ENCODE measurements at places on chromosomes 3 and 15. TPM values are rescaled to one million over a fixed set of nuclear protein-coding genes. Genes with fewer than 3 reads are reported as not detected.

GRCh38 chr3:66748175-66748876 is 247.5 kb upstream of the LRIG1 start:
- DNase-seq, result no peak

DNA sequence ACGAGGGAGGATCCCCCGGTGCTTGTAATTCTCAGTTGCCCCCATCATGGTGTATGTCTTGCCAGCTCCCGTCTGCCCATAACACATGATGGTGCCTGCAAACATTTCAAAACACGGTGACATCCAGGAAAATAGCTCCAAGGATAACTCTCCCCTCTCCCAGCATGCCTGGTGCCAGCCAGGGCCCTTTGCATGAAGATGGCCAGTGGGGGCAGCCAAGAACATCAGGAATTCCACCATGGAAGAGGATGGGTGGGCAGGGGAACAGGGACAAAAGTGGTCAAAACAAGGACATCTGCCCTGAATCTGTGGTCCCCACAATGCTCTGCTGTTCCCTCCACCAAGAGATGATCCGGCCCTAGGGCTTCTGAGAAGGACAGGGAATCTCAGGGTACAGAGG is 9.0 kb downstream of the KIF9 start:
- DNase-seq, result no peak

Gene MB21D2
- 25.1 TPM for total RNA-seq

- no peak for DNase-seq
These were observed 274.4 kb downstream of the PLCL2 start for GRCh38 chr3:17158941-17159682.

- DNase-seq, result no peak
These were observed at the start of gene BDH1 for GRCh38 chr3:197555281-197556261. Gene BDH1, minus strand, starts transcription at chr3:197555968. Its CDS starts 9,525 bp downstream, at chr3:197546443.

- DNase-seq, result no peak
These were observed 108.6 kb downstream of the AKAP13 start for GRCh38 chr15:85488997-85489396.

Gene RHOV
- 0.41 TPM for total RNA-seq

Gene AGTR1
- total RNA-seq, result 0.53 TPM

All from H4 (cell line).